Dermis blood vessel endothelial cell (primary cell): ENCODE measurements at places on chromosomes 4 and X. TPM values are rescaled to one million over a fixed set of nuclear protein-coding genes. Genes with fewer than 3 reads are reported as not detected.

- no peak for DNase-seq
Measured at GRCh38 chr4:72770708-72771107, 201.7 kb upstream of the ADAMTS3 start.

Gene BANK1
- 0.09 TPM in 1 of 2 replicates, not detected in the other for total RNA-seq

- no peak for DNase-seq
Measured at GRCh38 chrX:22378296-22378695, 105.6 kb downstream of the CBLL2 start.

Gene CPXCR1
- total RNA-seq: not detected in 2 replicates

GRCh38 chrX:153473126-153473525, 2.8 kb upstream of the HAUS7 start:
- DNase-seq: no peak

DNA sequence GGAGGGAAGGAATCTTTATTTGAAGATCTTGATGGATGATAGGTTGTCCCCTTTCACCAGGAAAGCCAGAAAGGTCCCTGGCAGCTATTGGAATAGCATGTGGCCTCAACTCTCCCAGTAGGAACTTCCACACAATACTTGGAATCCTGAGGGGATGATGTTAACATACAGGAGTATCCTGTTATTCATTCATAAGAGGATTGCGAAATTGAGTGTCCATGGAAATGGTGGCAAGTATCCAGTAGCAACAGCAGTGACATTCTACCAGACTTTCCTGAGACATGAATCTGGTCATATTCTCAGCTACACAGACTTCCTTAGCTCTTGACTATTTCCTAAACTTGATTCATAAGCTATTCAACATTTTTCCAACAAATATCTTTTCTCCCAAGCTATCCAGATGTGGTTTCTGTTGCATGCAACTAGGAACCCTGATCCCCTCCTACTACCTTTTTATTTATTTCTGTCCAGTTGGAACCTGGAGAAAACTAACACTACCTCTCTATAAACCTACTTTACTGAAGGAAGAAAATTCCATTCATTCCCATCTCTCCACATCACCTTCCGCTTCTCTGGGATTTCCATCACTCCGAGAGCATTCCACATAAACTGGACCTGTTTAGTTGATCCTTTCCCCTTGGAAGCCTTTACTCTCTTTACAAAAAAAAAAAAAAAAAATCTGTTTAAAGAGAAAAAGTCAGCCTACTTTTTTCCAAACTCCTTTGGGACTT, 101.8 kb downstream of the ANXA5 start:
- peak; percentile 95 for DNase-seq

GRCh38 chr4:62490635-62491034, 1290.5 kb downstream of the ADGRL3 start:
- DNase-seq: no peak

DNA sequence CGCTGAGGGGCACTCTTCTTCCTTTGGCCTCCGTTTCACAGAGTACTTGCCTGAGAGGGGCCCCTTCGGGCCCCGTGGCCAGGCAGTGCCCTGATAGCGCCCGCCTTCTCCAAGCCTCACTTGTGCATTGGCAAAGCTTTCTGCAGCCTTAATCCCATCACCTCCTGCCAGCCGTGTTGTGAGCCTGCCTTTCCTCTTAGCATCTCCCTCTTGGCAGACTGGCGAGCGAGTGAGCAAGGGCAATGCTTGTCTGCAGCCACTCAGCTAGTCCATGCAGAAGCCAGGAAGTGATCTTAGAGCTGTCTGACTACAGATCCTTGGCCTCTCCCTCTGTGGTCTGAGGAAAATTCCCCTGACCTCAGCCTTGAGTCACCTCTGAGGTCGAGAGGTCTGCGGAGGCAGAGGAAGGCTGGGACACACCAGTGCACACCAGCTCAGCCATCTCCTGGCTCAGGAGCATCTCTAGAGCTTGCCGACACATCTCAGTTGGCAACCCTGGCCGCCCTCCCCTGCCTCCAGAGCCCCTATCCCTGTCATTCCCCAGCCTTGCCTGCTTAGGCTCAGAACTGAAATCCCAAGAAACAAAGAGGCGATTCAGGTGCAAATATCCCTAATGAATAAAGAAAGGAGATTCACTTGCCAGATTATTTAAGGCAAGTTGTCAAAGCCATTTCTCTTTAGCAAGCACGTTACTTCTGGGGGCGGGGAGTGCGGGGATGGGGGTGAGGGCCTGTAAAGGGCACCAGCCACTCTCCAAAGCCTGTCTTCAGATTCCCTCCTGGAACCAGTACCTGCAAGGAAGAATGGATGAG, 143.5 kb upstream of the MAMLD1 start:
- no peak for DNase-seq

DNA sequence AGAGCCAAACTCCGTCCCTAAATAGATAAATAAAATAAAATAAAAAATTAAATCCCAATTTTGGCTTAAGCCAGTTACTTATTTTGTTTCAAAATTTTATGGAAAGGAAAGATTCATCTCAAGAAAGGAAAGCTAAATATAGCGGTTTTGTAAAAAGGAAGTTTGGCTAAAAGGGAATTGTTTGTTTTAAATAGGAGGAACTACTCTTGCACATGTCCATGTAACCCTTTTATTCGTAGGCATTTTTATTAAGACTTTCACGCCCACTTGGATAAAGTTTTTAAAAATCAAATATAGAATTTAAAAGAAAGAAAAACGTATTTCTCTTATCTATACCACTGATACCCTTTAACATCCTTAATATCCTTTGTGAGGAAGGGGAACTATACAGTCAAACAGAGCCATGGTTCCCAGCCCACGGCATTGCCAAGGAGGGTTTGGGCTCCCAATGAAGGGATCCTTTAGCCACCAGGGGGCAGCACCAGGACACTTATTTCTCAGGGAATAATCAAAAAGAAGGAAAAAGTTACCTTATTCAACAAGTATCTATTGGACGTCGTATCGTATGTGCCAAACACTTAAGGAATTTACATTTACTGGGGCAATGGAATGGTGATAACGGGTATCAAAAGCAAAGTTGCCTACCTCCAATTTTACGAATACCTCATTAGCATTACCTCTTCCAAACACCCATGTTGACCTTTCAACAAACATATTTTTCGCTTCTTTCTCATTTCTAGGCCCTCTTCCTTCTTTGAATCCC, 27.7 kb downstream of the CDKN2AIP start:
- peak; percentile 86 for DNase-seq

- no peak for DNase-seq
Measured at GRCh38 chr4:81116566-81116965, 86.1 kb downstream of the BMP3 start.

Gene NXF2B
- total RNA-seq: not detected in 2 replicates

Gene TIMP1
- total RNA-seq: 66.4 and 102 TPM in 2 replicates

- DNase-seq: no peak
Measured at GRCh38 chr4:147370473-147370872, 110.4 kb upstream of the EDNRA start.

Gene NAP1L2
- total RNA-seq: 2.2 and 2.8 TPM in 2 replicates

Gene DGKK
- total RNA-seq: not detected in 2 replicates

Gene PRKG2
- under 0.01 TPM in 1 of 2 replicates, not detected in the other for total RNA-seq

DNA sequence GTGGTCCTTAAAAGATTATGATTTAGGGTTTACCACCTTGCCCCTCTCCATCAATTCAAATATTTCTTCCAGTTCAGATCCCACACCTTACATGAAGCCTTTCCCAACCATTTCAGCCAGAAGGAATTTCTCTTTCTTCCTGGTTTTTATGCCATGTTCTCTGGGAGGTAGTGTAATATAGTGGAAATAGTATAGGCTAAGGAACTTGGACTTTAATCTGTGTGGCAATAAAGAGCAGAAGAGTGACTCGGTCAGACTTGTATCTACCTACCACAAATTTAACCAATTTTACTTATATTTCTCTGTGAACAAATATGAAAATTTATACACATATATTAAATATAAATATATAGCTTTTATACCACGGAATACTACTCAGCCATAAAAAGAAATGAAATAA, 18.4 kb upstream of the CISD2 start:
- DNase-seq: no peak

GRCh38 chrX:66902081-66902480, 263.2 kb upstream of the EDA2R start:
- DNase-seq: no peak

GRCh38 chr4:10089346-10089745, 27.3 kb downstream of the WDR1 start:
- DNase-seq: peak; percentile 94

Gene MAGEA2B
- total RNA-seq: not detected in 2 replicates

Gene KLHL4
- 65.0 and 99.5 TPM in 2 replicates for total RNA-seq
